Umbilical cord (tissue), 2 donors: ENCODE measurements at places on chromosomes 12 and 14. TPM values are rescaled to one million over a fixed set of nuclear protein-coding genes. Genes with fewer than 3 reads are reported as not detected.

Gene PAPLN
- 5.1 TPM for total RNA-seq

Gene PRB2
- total RNA-seq, result not detected

Gene MYL2
- not detected for total RNA-seq

Gene RNASE2
- total RNA-seq, result 1.4 TPM

Gene PDE3A
- total RNA-seq, result 82.6 TPM

DNA sequence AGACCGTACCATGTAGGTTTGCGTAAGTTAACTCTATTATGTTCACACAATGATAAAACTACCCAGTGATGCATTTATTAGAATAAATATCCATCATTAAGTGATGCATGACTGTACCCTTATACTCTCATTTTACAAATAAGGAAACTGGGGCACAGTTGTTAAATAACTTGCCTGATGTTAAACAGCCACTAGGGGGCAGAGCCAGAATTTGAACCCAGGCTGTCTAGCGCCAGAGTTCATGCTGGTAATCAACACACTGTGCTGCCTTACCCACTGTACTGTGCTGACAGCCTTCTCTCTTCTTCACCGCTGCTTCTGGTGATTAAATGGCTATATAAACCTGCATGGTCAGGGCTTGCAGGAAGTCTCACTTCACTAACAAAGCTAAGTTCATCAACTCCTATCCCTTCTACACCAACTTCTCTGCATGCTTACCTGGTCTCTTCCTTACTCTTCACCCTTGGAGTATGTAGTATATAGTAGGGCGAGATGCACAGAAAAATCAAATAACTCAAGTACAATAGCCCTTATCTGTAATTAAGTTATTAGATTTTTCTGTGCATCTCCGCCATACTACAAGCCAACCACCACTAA, 43.6 kb upstream of the APPL2 start:
- DNase-seq, result peak; percentile 32

DNA sequence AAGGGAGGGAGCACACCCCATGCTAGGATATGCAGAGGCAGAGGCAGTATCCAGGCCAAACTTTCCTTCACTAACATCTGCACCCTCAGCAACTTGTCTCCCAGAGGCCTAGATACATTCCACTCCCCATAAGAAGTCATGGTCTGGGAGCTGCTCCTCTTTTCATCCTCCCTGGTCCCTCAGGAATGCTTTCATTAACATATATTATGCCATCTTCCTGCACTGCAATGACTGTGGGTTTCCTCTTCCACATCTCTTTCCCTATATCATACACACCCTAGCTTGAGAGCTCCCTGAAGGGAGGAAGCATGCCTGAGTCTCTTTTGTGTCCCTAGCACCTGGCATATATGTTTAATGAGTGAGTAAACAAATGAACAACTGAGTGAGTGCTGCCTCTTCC, 8.6 kb downstream of the DDN start:
- DNase-seq, result no peak

DNA sequence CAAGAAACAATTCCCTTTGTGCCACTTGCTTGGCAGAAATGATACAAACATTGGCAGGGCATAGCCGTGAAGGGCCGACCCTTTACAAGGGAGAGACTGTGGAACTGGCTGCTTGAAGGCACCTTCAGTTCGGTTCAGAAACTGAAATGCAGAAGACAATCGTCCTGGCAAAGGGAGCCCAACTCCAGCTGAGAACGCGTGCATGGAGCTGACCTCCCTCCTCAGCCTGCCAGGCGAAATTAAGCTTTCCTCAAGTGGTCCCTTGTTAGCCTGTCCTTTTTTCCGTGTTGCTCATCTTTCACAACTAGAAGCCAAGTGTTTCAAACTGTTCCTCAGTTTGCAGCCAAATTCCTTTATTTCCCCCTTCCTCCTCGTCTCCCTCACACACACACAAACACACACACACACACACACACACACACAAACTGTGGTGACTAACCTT, 8.1 kb downstream of the LGR5 start:
- DNase-seq, result no peak
